Fibroblast of skin of left biceps (primary cell): ENCODE measurements at places on chromosomes 11 and 22.

DNA sequence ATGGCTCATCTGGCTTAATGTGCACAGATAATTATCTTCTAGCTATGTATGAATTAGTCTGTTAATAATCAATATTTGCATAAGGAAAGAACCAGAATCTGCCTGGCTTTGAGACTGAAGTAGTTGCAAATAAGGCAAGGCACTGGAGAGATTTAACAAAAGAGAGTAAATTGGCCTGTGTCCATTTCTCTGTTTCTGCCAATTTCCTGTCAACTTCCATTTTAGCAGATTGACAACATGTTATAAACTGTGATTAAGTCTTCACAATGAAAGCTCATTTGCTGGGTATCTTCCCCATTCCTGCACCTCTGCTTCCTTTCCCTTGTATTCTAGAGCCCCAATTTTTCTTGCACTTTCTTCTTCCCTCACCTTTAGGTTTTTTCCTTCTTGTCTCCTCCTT, 5.3 kb upstream of the TMEM123 start:
- DNase-seq: no peak

DNA sequence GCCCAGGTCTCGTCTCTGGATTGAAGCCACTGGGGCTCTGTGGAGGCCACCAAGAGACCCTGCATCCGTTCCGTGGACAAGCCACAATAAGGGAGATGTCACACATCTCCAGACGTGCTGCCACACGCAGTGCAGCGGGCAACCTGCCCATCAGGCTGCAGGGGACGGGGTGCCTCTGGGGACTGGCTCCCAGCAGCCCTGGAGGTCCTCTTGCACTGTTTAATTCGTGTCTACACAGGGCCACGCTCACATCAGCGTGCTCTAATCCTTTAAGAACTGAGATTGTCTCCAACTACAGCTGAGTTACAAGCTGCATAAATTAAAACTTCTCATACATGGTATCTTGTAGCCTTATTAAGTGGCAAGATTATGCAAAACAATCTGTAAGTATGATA, 1232.2 kb downstream of the BRD1 start:
- no peak for DNase-seq

DNA sequence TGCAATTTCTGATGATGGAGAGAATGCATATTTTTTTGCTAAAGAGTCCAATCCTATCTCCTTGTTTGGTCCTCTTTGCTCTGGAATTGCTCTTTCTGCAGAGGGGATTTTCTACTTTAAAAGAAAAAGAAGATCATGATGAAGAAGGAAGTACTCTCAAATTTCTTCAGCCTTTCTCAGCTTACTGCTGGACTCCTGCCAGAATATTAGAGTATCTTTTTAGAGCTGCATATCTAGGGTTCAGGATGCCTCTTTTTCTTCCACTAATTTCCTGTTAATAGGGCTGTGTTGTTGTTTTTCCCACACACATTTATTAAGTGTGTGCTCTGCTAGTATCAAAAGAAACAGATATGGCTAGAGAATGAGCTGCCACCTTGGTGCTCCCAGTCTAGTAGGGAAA, 18.2 kb downstream of the UBASH3B start:
- DNase-seq: no peak

- DNase-seq: no peak
Observed at GRCh38 chr11:94576306-94576705, 9.1 kb downstream of the PIWIL4 start.

GRCh38 chr11:111045407-111045803, 200.1 kb upstream of the POU2AF2 start:
- no peak for DNase-seq

GRCh38 chr11:32186118-32186517, 95.2 kb downstream of the RCN1 start:
- DNase-seq: no peak

- no peak for DNase-seq
Observed at GRCh38 chr22:47144076-47144765, 381.8 kb downstream of the TBC1D22A start.

DNA sequence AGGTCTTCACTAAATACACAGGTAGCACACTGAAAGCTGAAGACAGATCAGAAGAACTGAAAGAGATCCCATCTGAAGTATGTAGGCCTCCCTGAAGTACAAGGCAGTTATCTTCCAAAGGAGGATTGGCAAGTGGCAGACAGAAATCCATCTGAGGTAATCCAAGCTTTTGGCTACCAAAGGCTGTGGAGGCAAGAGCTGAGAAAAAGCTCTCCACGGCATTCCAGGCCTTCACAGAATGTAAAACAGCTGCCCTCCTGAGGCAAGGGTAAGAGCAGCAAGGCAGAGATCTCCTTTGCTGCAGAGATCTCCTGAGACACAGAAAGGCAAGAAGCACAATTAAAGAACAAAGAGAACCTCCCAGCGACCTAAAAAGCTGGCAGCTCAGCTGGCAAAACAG, 19.1 kb downstream of the PIK3C2A start:
- no peak for DNase-seq

DNA sequence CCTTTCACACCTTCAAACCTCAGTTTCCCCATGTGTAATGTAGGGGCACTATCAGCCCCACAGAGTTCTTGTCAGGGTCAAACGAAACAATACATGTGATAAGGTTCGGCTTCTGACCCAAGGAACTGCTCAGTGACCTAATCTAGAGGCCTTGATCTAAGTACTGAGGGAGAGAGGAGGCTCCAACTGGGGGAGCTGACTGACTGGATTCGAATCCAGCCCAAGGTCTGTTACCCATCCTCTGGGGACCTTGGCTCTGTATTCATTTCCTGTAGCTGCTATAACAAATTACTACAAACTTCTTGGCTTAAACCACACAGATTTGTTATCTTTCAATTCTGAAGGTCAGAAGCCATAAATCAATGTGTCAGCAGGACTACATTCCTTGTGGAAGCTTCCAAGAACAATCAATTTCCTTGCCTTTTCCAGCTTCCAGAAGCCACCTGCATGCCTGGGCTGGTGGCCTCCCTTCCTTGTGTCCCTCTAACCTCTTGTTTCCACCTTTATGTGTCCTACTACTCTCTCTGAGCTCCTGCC, 10.7 kb upstream of the ANAPC15 start:
- no peak for DNase-seq

DNA sequence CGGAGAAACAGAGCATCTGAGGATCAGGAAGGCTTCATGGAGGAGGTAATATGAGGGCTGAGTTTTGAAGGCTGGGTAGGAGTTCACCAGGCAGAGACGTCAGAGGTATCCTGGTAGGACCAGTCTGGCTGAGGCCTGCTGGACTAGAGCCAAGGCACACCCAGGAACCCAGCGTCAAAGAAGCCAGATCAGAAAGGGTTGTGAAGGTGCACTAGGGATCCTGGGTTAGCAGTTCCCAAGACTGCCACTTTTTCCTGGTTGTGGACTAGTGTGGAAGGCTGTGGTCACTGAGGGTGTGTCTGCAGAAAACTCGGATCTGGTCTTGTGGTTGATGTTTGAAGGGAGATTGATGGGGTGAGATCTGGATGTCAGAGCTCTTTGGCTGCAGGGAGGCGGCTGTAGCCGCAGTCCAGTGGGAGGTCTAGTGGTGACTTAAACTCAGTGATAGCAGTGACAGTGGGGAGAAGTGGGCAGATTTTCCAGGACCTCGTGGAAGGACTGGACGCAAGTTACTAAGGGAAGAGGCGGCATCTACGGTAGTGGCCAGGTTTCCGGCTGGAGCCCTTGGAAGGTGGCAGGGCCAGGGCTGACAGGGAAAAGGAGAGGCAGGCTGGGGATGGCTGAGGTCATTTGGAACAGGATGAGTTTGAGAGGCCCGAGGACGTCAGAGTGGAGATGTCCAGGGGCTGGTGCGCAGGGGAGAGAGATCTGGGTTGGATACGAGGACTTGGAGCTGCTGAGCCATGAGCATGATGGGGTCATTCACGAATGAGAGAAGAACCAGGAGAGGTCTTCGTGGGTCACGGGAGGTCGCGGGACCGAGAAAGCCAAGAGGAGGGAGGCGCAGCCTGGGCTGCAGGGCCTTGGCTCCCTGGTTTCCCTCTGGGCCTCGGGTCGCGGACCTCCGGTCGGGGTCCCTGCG, 10.9 kb downstream of the RELA start:
- DNase-seq: no peak
